ENCODE measurements at places on chromosomes 5 and 9. TPM values are rescaled to one million over a fixed set of nuclear protein-coding genes. Genes with fewer than 3 reads are reported as not detected.

CA9 gene
- total RNA-seq, result not detected

C9orf50 gene
- not detected for total RNA-seq

PCDHA9 gene
- total RNA-seq, result not detected

- H3K27ac ChIP-seq, result no peak overlapping the region
- H3K36me3 ChIP-seq, result no peaks in the 10 kb centered on the region
- no peaks in the 10 kb centered on the region for H3K4me1 ChIP-seq
Measured at GRCh38 chr9:86731511-86732063, 215.7 kb downstream of the GAS1 start.

GRCh38 chr9:88521308-88521707 is 13.7 kb upstream of the NXNL2 start:
- H3K27me3 ChIP-seq, result no peaks in the 10 kb centered on the region
- no peak overlapping the region for H3K27ac ChIP-seq
- no peak for DNase-seq
- H3K36me3 ChIP-seq, result no peaks in the 10 kb centered on the region

DNA sequence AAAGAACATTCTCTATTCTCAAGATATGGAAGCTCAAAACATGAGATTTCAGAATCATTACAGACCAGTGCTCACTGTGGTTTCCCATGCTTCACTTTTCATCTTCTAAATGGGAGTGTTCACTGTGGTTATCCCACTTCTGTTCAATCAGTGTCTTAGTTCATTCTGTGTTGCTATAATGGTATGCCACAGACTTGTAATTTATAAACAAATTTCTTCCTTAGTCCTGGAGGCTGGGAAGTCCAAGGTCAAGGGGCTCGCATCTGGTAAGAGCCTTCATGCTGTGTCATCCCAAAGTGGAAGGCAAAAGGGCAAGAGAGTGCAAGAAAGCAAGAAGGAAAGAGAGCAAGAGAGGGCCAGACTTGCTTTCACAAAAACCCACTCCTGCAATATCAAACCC is 146.3 kb downstream of the TTC39B start:
- H3K4me3 ChIP-seq, result no peak overlapping the region
- H3K4me1 ChIP-seq, result no peaks in the 10 kb centered on the region
- DNase-seq, result no peak
- no peak overlapping the region for H3K27ac ChIP-seq
- H3K27me3 ChIP-seq, result no peaks in the 10 kb centered on the region

DNA sequence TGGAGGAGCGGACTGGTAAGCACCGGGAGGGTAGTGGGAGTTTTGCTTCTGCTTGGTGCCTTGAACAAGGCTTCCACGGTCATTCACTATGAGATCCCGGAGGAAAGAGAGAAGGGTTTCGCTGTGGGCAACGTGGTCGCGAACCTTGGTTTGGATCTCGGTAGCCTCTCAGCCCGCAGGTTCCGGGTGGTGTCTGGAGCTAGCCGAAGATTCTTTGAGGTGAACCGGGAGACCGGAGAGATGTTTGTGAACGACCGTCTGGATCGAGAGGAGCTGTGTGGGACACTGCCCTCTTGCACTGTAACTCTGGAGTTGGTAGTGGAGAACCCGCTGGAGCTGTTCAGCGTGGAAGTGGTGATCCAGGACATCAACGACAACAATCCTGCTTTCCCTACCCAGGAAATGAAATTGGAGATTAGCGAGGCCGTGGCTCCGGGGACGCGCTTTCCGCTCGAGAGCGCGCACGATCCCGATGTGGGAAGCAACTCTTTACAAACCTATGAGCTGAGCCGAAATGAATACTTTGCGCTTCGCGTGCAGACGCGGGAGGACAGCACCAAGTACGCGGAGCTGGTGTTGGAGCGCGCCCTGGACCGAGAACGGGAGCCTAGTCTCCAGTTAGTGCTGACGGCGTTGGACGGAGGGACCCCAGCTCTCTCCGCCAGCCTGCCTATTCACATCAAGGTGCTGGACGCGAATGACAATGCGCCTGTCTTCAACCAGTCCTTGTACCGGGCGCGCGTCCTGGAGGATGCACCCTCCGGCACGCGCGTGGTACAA is 556 bp downstream of the PCDHGC3 start:
- no peaks in the 10 kb centered on the region for H3K36me3 ChIP-seq
- H3K4me1 ChIP-seq, result peaks cover 27% of the 10 kb centered on the region
- H3K27ac ChIP-seq, result no peak overlapping the region
- H3K27me3 ChIP-seq, result peaks cover 46% of the 10 kb centered on the region
- peak overlapping the region; percentile 52 for H3K4me3 ChIP-seq

- H3K27ac ChIP-seq, result no peak overlapping the region
- no peaks in the 10 kb centered on the region for H3K4me1 ChIP-seq
- no peak overlapping the region for H3K4me3 ChIP-seq
- no peaks in the 10 kb centered on the region for H3K36me3 ChIP-seq
Measured at GRCh38 chr5:57324181-57324580, 150.3 kb downstream of the GPBP1 start.

DNA sequence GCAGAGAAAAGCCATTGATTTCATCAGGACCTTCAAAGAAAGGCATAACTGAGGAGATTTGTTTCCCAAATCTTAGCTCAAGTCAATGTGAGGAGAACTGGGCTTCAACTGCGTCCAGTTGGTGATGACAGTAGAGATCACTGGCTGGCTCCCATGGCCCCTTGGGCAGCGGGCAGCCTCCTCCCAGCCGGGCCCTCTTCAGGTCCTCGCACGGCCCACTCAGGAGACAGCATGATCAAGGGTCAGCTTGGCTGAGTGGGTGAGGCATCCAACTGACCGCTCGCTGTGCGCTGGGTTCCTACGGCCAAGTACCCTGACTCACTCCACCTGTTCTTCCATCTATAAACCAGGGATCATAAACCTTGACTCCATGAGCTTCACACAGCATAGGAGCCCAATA is 274.0 kb downstream of the NSG2 start:
- no peak overlapping the region for H3K27ac ChIP-seq
- peaks cover 2% of the 10 kb centered on the region for H3K27me3 ChIP-seq
- no peak for DNase-seq
- H3K4me3 ChIP-seq, result no peak overlapping the region

- no peaks in the 10 kb centered on the region for H3K27me3 ChIP-seq
- H3K36me3 ChIP-seq, result no peaks in the 10 kb centered on the region
- no peak overlapping the region for H3K27ac ChIP-seq
- H3K4me3 ChIP-seq, result no peak overlapping the region
Measured at GRCh38 chr9:137441935-137442321, 771 bp upstream of the ENTPD8 start.

DNA sequence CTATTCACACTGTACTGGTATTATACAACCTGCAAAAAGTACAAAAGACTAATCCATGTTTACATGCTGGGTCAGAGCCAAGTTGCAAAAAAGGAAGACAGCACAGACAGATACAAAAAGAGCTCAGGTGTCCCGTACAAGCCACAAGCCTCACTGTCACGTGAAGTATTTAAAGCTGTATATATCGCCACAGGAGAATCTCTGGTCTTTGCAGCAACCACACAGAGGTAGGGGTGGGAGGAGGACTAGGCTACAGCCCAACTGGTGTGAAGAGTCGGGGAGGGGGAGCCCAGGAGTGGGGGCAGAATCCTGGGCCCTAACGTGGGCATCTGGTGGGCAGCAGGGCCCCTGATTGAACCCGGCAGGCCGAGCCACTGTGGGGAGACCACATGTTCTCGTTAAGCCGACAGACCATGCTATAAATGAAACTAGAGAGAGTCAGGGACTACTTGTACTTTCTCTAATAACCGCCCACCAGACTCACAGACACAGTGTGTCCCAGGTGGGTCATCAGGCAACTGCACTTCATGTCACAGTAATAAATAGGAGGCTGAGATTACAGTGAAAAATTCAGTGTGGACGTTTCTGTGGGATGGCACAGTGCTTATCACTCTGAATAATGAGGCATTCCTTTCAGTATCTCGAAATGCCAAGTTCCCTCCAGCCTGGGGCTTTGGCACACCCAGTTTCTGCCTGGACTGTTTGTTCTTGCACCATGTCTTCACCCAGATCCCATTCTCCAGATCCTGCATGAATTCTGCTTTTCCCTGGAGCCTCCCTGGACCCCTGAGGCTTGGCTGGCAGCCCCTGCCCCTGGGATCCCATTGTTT is 79.3 kb upstream of the SH3PXD2B start:
- H3K4me3 ChIP-seq, result no peak overlapping the region
- H3K36me3 ChIP-seq, result no peaks in the 10 kb centered on the region
- no peaks in the 10 kb centered on the region for H3K4me1 ChIP-seq
- no peaks in the 10 kb centered on the region for H3K27me3 ChIP-seq

DNA sequence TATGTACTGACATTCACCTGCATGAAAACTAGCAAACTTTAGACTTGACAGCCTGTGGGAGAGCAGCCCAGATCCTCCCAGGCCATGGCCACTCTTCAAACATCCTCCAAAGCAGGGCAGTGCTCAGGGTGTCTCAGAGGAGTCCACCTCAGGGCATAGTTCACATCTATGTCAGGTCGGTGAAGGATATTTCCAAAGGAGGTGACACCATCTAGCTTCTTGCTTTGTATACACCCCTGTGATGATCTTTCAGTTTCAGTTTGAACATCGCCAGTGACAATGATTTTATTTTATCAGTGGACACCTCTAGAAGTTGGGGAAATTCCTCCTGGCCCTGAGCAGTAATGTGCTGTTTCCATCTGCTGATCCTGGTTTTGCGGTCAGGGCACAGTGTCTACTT is 20.1 kb downstream of the CDK20 start:
- peaks cover 3% of the 10 kb centered on the region for H3K4me1 ChIP-seq
- peaks cover 3% of the 10 kb centered on the region for H3K27me3 ChIP-seq
- no peaks in the 10 kb centered on the region for H3K36me3 ChIP-seq
- no peak overlapping the region for H3K4me3 ChIP-seq
- H3K27ac ChIP-seq, result no peak overlapping the region

- H3K36me3 ChIP-seq, result no peaks in the 10 kb centered on the region
- H3K27me3 ChIP-seq, result no peaks in the 10 kb centered on the region
- DNase-seq, result no peak
- no peaks in the 10 kb centered on the region for H3K4me1 ChIP-seq
- no peak overlapping the region for H3K4me3 ChIP-seq
- H3K27ac ChIP-seq, result no peak overlapping the region
Measured at GRCh38 chr9:108259917-108260675, 595.7 kb downstream of the ACTL7B start.

DNA sequence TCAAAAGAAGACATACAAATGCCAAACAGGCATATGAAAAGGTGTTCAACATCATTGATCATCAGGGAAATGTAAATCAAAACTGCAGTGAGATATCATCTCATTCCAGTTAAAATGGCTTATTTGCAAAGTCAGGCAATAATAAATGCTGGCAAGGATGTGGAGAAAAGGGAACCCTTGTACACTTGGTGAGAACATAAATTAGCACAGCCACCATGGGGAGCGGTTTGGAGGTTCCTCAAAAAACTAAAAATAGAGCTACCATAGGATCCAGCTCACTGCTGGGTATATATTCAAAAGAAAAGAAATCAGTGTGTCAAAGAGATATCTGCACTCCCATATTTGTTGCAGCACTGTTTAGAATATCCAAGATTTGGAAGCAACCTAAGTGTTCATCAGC is 50.3 kb downstream of the AP3S1 start:
- no peak overlapping the region for H3K27ac ChIP-seq
- DNase-seq, result no peak
- H3K27me3 ChIP-seq, result no peaks in the 10 kb centered on the region
- H3K4me3 ChIP-seq, result no peak overlapping the region
- H3K36me3 ChIP-seq, result no peaks in the 10 kb centered on the region

GRCh38 chr5:103259705-103260355 is 1.3 kb downstream of the MACIR start:
- no peaks in the 10 kb centered on the region for H3K36me3 ChIP-seq
- no peak overlapping the region for H3K27ac ChIP-seq
- H3K4me1 ChIP-seq, result peaks cover 9% of the 10 kb centered on the region
- no peak for DNase-seq
- H3K4me3 ChIP-seq, result peak overlapping the region; percentile 82

GRCh38 chr5:126490167-126490940 is 67.1 kb downstream of the GRAMD2B start:
- no peak overlapping the region for H3K27ac ChIP-seq
- no peak for DNase-seq
- no peaks in the 10 kb centered on the region for H3K4me1 ChIP-seq
